ENCODE measurements at places on chromosomes 16 and 17.

DNA sequence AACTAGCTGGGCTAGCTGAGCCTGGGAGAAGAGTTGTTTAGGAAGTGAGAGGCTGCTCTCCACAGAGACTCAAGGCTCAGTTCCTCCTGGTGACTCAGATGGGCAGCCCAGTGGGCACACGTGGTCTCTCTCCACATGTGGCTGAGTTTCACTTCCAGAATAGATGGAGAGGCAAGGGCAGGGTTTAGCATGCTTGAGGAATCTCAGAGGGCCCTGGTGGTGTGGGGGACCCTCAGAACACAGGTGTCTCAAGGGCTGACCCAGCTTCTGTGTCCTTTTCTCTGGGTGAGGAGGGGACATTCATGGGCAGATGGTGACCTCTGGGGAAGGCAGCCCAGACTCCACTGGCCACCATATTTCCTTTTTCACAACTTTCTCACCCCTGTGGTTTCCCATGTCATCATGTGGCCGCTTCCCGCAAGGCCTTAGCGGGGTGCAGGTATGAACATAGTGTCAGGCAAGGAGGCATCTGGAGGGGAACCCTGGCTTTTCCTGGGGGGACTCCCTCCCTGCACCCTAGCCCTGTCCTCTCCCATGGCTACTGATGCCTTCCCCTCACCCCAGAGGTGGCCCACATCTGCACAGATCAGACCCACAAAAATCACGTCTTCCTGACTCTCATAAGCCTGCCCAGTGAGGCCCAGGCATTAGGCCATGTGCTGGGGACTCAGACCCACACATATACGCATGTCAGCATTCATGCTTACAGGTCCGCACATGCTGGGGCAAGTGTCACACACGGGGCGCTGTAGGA is 3.3 kb downstream of the GRN start:
- peak; percentile 10 for DNase-seq

GRCh38 chr17:45087504-45087975 is 26.4 kb downstream of the NMT1 start:
- no peak for DNase-seq

DNA sequence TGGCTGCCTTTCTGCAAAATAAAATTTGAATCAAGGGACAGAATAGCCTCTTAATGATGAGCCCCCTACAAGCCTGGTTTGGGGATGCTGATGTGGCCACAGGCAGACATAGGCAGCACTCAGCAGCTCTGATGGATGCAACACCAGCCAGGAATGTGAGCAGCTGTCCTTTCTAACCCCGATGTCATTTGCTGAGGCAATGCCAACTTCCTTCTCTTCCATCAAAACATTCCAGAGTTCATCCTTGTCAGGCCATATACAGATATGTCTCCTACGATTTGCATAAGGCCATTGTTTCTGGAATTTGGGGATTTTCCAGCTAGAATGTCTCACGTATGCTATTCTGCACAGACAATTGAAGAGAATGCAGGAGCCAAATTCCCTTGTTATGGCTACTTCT is 52.1 kb upstream of the MYOCD start:
- no peak for DNase-seq

GRCh38 chr17:66523378-66524200 is 221.2 kb downstream of the PRKCA start:
- no peak for DNase-seq

GRCh38 chr16:70476272-70477020 is 22.1 kb downstream of the FCSK start:
- no peak for DNase-seq

- no peak for DNase-seq
These were observed 208.2 kb downstream of the C16orf78 start for GRCh38 chr16:49581630-49582298.

GRCh38 chr16:14496786-14497185 is 133.3 kb downstream of the PARN start:
- DNase-seq, result no peak

DNA sequence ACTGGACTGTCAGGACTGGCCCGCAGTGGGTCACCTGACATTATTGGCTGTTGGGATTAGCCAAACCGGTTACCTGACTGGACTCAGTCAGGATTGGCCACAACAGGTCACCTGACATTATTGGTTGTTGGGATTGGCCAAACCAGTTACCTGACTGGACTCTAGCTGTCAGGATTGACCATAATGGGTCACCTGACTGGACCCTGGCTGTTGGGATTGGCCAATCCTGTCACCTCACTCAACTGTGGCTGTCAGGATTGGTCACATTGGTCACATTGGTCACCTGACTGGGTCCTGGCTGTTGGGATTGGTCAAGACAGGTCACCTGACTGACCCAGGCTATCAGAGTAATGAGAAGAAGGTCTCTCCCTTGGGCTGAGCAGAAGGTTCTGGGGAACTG is 207.7 kb upstream of the SDK2 start:
- no peak for DNase-seq

DNA sequence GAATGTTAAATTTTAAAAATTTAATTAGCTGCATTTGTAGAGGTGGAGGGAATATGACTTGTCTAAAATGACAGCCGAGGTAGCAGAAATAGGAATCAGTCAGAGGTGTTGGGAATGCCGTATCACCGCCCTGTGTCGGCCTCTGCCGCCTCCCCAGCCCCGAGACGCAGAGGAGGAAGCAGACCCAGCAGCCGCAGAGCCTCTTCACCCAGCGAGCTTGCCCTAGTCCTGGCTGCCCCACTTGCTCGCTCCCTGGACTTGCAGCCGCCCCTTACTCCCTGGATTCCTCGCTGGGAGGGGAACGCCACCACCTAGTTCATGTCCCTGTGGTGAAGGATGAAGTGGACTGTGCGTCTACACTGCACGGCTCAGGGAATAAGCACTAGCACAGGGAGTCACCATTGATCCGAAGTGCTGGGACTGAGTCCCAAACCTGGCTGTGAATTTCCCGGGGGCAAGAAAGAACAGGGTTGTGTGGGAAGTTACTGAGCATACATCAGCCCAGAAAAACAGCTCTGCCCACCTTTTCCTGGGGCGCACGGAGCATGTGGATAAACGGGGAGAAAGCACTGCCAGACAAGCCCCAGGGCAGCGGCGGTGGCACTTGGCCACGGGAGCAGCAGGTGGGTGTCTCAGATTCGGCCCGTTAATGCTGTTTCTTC is 76.8 kb downstream of the RPTOR start:
- DNase-seq, result no peak

DNA sequence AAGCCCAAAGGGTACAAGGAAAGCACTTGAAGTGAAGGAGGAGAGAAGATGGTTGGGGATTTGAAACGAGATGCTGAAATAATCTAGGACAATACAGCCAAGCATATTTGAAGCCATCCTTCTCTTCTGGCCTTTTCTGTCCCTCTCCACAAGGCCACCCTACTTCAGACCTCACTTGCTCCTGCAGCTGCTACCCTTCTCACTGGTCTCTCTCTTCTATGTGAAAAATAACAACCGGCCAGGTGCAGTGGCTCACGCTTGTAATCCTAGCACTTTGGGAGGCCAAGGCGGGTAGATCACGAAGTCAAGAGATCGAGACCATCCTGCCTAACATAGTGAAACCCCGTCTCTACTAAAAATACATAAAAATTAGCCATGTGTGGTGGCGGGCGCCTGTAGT is 33.2 kb upstream of the HAPSTR1 start:
- no peak for DNase-seq

- no peak for DNase-seq
These were observed 50.6 kb downstream of the BAHCC1 start for GRCh38 chr17:81445642-81446503.

DNA sequence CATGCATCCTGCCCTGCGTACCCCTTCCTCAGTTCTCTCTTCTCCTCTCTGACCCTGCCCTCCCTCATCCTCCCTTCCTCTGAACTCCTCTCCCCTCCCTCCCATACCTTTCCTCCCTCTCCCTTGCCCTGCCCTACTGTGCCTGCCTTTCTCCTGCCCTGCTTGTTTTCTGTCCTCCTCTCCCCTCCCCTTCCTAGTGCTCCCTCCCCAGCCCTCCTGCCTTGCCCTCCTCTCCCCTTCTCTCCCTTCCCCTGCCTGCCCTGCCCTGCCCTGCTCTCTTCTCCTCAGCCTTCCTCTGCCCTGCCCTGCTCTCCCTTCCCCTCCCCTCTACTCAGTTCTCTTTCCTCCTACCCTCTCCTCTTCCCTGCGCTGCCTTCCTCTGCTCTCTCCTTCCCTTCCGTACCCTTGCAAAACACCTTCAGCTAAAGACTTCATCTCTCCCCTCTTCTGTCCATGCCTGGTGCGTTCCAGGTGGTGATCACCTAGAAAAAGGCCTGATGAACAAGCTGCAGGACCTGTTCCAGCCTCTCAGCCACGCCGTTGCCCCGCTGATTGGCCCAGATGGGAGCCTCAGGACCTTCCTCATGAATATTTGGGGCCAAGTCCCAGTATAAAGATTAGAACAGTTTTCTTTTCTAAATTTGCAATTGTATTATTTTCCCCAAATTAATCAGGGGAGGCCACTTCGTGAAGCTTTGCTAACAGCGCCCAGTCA is 290.5 kb downstream of the CPPED1 start:
- no peak for DNase-seq

GRCh38 chr16:69204172-69204571 is 17.2 kb downstream of the SNTB2 start:
- DNase-seq, result no peak

DNA sequence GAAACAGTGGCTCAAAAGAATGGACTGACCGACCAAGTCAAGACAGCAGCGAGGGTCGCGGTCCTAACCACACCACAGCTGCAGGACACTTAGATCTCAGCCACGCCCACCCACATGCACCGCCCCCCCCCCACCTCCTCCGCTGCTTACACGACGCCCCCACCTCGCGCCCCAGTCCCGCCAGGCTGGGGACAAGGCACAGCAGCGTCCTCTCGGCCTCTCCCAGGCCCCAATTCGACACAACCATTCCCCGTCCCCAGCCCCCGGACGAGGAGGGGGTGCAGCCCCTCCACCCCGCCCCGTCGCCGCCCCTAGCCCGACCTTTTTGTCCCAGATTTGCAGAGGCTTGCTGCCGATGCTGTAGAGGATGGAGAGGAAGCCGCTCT is 477 bp downstream of the CFAP20 start:
- no peak for DNase-seq

DNA sequence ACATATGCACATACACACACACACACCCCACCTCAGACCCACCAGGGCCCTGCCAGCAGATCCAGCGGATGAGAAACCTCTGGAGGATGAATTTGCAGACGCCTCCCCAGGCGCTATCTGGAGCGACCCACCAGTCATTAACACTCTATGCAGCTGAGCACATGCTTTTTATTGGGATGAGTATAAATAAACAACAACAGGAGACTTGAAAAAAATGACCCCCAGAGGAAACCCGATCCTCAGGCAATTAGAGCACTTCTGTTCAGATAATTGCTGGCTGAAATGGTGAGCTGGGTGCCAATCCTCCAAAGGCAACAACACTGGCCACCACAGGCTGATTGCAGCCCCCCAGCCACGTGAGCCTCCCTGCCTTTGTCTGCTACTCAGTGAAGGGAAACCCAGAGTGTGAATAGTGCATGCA is 32.9 kb downstream of the DYNLRB2 start:
- no peak for DNase-seq

GRCh38 chr16:47888142-47888541 is 267.7 kb downstream of the ABCC12 start:
- no peak for DNase-seq

GRCh38 chr17:27485716-27486495 is 29.7 kb downstream of the KSR1 start:
- no peak for DNase-seq

- DNase-seq, result no peak
These were observed 2.8 kb downstream of the STAT5A start for GRCh38 chr17:42291129-42291528.

DNA sequence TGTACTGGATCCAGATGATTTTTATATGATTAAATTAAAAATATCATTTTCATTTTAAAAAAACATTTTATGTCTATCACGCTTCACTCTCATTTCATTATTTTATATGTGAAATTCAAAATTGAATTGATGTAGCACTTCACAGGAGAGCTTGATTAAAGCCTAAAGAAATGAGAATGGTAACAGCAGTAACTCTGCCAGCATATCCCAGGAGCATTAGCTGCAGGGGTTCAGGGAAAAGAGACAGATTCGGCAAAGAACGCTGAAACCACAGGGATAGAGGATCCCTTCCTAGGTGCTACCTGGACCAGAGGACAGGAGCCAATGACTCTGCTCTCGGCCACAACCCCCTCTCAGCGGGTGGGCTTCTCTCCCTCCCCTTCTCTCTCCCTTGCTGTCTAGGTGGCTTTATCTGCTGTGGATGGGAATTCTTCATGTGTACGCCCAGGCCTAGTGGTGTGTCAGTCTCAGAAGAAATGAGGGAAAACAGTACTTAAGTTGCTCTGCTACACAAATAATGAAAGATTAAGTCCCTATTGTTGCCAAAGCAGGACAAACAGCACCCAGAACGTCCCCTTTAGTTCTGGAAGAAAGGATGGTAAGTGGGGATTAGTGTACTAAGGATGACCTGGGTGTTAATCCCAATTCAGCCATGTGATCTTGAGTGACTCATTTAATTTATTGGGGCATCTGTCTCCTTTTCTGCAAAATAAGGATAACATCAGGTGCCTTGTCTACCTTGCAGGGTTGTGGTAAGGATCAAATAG is 123.3 kb downstream of the CDK5R1 start:
- no peak for DNase-seq

- DNase-seq, result no peak
These were observed 13.1 kb downstream of the CTU2 start for GRCh38 chr16:88719267-88719932.

DNA sequence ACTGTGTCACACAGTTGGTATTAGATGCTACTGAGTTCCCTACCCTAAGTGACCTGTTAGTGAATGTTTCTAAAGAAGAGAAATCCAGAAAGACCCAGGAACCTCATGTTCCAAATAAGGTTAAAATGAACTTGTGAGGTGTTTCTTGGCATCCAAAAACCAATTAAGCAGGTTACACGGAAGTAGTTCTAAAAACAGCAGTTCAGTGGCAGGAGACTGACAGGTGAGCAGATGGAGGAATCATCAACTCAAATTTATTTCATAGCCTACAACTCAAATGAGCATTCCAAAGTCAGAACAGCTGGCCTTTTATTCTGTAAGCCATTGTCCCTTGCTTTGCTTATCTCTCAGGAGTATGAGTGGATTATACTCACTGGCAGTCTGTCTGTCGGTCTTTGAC is 188.3 kb downstream of the IRX3 start:
- DNase-seq, result no peak

GRCh38 chr16:29307598-29308507 is 98.7 kb downstream of the NPIPB11 start:
- DNase-seq, result no peak

GRCh38 chr16:84360170-84360569 is 8.2 kb upstream of the ATP2C2 start:
- DNase-seq, result no peak

DNA sequence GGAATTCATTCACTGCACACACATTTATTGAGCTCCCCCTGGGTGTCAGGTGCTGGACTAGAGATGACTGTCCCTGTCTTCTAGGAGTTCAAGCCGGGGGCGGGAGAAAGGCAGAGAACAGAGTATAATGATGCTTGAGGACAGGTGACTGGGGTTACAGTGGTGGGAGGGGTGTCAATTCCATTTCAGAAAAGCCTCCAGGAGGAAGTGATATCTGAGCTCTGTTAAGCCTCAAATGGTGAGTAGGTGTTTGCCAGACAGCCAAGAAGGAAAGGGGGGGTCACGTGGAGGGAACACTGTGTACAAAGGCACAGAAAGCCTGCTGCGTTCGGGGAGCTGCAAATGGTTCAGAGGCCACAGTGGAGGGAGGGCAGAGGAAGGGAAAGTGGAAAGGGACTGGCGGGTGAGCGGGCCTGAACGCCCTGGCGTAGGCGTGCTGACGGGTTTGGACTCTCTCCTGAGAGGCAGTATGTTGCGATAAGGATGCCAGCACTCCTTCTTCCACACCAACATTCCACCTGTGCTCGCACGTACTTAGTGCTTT is 9.7 kb upstream of the NXPH3 start:
- DNase-seq, result no peak
